ENCODE measurements at places on chromosomes 16 and 17. TPM values are rescaled to one million over a fixed set of nuclear protein-coding genes. Genes with fewer than 3 reads are reported as not detected.

DNA sequence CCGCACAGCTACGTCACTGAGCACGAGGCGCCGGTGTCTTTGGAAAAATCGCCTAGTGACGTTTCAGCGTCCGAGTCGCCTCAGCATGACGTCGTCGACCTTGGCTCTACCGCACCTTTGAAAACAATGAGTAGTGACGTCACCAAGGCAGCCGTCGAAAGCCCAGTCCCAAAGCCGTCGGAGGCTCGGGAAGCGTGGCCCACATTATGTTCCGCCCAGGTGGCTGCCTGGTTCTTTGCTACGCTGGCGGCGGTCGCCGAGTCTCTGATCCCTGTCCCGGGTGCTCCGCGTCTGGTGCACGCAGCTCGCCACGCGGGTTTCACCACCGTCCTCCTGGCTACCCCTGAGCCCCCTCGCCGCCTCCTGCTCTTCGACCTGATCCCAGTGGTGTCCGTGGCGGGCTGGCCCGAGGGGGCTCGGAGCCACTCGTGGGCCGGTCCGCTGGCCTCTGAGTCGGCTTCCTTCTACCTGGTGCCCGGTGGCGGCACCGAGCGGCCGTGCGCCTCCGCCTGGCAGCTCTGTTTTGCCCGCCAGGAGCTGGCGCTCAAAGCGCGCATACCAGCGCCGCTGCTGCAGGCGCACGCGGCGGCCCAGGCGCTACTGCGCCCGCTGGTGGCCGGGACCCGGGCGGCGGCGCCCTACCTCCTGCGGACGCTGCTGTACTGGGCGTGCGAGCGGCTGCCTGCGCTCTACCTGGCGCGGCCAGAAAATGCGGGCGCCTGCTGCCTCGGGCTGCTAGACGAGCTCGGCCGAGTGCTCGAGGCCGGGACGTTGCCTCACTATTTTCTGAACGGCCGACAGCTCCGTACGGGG, 1.5 kb downstream of the TMEM102 start:
- peak; percentile 80 for DNase-seq

- no peak for DNase-seq
Measured at GRCh38 chr17:48106802-48107136, 797 bp upstream of the SNX11 start.

DNA sequence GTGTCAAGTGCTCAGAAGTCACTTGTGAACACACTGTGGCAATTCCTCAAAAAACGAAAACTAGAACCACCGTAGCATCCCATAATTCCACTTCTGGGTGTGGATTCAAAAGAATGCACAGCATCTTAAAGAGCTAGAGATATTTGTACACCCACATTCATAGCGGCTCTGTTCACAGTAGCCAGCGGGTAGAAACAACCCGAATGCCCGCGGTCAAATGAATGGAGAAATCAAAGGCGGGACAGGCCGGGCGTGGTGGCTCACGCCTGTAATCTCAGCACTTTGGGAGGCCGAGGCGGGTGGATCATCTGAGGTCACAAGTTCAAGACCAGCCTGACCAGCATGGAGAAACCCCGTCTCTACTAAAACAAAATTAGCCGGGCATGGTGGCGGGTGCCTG, 337.5 kb downstream of the SEC14L1 start:
- no peak for DNase-seq

DNA sequence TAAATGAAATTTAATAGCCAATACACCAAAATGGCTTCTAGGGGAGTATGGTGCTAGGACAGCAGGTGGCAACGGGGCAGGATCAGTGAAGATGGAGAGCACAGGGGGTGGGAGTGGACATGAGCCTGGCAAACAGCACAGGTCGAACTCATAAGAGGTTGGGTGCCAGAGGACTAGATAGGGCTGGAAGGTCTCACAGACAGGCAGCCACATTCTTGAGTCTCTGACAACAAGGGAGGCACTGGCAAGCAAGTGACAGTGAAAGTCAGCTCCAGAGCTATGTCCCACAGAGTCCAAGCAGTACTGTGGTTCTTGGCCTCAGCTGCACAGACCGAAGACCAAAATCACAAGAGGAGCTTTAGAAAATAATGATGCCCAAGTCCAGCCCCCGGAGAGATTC, 61.2 kb downstream of the USP31 start:
- DNase-seq: no peak

The ARL2BP gene
- 39.6 TPM for total RNA-seq

The CDK10 gene
- total RNA-seq: 86.0 TPM

Measured in T-helper 17 cell (primary cell).